ENCODE measurements at places on chromosomes 2 and 18.

GRCh38 chr2:24544456-24545115 lies 53.5 kb downstream of the NCOA1 start:
- DNase-seq = no peak

DNA sequence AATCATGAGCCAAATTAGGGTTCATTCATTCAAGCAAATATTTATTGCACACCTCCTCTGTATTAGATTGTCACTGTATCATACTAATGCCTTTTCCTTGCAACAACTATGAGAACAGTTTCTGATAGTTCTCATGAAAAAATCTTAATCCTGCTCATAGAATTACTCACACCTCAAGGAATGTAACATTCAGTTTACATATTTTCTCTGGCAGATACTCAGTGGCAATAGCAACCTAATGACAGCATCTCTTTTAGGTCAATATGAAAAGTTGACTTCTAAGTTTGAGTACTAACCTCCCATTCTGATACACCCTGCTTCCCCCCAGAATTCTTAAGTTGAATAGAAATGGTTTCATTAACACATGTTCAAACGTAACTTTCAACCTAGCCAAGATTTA lies 132.0 kb downstream of the VWC2L start:
- no peak for DNase-seq

DNA sequence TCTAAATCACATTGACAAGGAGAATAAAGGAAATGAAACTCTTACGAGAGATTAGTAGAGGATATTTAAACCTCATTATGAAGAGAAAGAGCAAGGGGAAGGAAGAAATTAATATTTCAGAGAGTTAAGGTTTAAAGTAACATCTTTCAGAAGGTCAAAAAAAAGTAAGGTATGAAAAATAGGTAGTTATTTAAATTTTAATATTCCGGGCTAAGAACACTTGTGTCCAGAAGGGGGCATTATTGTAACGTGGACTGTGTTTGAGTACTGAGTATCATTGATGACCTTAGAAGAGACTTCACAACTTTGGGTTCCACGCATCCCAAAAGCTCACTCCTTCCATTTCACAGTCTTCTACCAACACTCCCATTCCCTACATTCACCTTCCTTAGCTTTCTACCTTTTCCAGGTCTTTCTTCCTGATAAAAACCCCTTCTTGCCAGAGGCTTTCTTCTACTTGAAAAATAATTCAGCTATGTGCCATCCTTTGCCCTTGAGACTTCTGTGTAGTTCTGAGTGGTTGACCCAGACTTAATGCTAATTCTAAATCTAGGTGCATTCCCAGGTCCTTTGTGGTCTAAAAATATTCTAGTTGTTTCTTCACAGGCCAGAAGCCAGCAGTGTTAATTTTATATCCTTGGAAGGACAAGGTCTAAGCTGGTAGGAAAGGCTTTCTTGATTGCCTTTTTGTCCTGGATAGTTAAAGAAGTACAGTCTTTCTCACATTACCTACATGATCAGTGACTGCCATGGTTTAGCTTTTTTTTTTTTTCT lies 16.5 kb downstream of the DYNC1I2 start:
- no peak for DNase-seq

DNA sequence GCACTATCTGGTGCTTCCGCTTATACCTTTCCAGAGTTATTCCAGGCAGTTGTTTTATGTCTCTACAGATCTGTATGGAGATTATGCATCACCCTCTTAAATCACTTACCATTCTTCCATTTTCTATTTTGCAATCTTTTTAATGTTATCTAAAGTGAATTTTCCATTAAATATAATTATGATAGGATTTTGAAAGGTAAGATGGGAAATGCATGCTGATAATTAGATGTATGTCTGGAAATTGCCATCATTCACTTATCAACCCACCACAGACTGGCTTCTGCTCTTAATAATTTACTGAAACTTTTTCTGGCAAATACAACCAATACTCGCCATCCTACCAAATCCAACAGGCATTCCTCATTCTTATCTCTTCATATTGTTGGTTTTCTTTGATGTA lies 227.4 kb upstream of the MC4R start:
- no peak for DNase-seq

DNA sequence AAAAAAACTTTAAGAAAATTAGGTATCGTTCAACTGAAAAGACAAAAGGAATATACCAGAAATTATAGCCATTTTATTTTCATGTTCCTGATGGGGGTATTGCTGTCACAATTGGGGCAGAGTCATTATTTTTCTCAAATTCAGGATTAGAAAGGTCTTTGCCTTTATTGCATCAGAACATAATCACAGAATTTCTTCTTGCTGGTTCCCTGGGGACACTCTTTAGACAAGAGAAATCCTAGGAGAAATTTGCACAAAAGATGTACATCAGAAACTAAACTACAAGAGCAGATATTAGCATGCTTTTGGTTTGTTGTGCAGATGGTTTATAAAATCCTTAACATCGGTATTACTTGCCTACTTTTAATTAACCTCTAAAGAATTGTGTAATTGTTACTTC lies 103.2 kb downstream of the NCOA1 start:
- DNase-seq = no peak

Measured in stimulated activated CD4-positive, alpha-beta T cell treated with anti-CD3 and anti-CD28 coated beads, Interleukin-2, amount 100 ng/mL, for 24 hours (primary cell).